ENCODE measurements at places on chromosomes 11 and 22.

GRCh38 chr11:14578541-14578956, 58.4 kb upstream of the PSMA1 start:
- DNase-seq, result no peak

DNA sequence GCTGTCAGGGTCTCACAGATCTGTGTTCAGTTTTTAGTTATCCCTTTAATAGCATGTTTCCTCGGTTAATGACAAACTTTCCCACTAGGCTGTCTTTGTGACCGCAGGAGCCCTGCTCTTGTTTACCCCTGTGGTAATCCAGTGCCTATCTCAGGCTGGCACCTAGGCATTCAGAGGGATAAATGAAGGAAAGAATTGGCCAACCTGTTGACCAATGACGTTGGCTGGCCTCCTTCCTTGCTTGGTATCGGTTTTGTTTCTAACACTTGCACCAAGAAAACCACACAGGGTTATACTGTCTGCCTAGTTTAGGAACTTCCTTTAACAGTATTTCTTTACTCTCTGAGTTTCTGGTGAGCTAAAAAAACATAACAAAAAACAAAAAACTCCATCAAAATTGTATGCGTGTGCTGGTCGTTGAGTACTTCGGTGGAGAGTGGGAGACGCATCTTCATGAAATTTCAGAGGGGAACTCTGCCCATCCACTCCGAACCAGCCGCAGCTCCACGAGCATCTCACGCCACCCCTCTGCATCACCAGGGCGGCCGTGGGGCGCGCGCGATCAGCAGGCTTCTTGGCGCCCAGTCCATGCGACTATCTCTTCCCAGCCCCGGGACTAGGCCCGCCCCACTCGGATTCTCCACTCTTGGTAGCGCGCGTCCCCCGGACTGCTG, 563 bp upstream of the ENDOD1 start:
- no peak for DNase-seq

DNA sequence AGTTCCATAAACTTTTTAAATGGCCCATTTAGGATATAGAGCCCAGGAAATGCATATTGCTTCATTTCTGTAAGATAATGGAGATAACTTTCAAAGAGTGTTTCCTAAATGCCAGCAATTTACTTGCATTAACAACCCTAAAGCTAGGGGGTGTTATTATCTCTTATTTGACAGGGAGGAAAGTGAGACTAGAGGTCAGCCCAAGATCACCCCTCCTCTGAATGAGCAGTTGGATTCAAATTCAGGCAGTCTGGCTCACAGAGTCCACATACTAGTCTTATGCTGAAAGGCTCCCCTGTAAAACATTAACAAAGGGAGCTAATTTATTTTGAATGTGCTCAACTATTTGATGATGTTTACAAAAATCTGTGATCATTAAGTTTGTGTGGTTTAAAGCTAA, 49.9 kb upstream of the TRIM77 start:
- no peak for DNase-seq

DNA sequence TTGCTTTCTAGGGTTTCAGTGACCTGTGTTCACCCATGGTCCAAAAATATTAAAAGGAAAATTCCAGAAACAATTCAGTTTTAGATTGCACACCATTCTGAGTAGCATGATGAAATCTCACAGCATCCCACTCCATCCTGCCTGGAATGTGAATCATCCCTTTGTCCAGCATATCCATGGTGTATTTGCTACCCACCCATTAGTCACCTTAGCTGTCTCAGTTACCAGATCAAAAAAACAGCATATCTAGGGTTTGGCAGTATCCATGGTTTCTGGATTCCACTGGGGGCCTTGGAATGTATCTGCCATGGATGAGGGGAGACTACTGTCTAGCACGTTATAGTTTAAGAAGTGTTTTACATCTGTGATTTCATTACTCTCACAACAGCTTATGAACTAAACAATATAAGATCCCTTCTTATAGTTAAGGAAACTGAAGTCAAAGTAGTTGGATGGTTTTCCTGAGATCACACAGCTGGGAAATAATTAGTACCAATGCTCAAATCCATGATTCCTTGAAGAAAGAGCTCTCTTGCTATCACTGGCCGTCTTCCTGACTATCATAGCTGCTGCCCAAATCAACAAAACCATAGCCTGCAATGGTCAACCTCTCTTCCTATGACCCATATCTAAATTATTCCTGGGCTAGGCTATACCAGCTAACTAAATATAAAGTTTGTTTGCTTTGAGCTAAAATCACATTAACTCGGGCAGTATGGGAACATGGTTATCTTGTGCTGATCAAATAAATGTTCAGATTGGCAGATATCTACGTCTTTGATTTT, 122.6 kb downstream of the MICAL2 start:
- no peak for DNase-seq

DNA sequence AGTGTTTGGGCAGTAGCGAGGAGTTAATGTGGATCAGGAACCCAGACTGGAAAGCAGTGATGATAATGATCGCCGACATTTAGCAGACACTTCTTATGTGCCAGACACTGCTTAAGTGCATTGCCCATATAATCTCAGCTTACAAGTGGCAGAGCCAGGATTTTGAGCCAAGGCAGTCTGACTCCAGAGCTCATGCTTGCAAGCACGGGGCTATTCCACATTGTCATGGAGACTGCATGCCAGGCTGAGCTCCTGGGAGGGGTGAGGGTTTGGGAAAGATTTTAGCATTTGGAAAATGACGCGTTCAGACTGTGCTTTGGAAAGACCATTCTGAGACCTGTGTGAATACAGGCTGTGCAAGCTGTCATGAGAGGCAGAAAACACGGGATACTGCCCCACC, 302.7 kb downstream of the DDX10 start:
- DNase-seq, result no peak

GRCh38 chr11:65182258-65183170, 786 bp downstream of the CAPN1 start:
- DNase-seq, result peak; percentile 22
